Lower leg skin (tissue), 4 donors: ENCODE measurements at places on chromosomes 5 and 9. TPM values are rescaled to one million over a fixed set of nuclear protein-coding genes. Genes with fewer than 3 reads are reported as not detected.

DNA sequence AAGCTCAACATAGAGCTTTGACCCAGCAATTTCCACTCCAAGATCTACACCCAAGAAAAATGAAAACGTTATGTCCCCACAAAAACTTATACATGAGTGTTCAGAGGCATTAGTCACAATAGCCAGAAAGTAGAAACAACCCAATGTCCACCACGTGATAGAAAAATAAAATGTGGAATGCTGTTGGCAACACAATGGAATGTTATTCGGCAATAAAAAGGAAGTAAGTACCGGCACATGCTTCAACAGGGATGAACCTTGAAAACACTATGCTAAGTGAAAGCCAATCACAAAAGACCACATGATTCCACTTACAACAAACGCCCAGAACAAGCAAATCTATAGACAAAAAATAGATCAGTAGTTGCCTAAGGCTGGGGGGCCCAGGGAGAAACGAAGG, 6.0 kb downstream of the UBQLN1 start:
- DNase-seq, result no peak

DNA sequence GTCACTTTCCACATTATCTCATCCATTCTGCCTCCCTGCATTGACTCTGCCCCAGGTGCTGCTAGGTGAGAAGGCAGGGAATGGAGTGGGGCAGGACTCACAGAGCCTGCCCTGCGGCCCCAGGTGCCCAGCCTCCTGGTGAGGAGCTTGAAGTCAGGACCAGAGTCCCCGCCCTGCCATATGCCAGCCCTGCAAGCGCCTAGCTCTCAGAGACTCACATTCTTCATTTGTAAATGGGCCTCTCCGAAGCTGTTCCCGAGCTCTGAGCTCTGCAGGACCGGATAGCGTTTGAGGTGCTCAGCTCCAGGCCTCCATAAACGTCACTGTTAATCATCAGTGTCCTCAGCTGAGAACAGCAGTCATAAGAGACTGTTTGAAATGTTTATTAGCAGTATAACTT, 75.1 kb upstream of the STXBP1 start:
- DNase-seq, result no peak

DNA sequence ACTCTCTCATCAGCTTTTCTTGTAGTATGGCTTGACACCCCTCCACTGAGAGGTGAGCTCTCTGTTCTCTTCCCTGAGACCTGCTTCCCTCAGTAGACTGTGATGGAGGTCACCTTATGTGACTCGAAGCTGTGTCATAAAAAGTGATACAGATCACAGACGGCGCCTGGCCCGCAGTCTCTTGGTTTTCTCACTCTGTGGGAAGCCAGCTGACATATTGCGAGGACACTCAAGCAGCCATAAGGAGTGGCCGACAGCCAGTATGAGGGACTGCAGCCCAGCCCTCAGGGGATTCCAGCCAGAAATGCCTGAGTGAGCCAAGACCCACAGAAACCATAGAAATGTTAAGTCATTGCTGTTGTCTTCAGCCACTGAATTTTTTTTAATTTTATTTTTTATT, 38.0 kb downstream of the GADD45G start:
- DNase-seq, result no peak

DNA sequence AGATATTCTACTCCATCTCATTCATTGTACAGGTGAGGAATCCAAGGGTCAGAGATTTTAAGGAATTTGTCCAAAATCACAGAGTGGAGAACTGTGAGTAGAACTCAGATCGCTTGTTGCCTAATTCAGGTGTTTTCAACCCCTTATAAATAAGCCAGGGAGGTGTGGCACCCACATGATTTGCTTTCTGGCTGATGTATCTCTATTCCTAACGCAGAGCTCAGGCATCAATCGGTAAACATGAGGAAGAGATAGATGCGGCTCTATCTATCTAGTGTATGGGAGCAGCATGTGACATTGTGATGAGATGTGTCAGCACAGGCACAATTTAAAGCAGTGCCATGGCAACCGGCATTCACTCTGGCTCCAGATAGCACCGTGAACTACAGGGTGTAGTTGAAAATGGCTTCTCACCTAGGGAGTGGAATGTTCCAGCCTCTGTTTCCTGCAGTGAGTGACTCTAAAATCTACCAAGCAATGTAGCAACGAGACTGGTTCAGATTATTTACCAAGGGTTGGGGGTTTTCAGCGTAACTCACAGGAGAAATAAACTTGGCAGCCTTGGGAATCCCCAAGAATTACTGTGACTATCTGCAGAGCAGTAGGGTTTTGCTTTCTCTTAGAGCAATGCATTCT, 53.4 kb upstream of the SUB1 start:
- DNase-seq, result peak; percentile 80

DNA sequence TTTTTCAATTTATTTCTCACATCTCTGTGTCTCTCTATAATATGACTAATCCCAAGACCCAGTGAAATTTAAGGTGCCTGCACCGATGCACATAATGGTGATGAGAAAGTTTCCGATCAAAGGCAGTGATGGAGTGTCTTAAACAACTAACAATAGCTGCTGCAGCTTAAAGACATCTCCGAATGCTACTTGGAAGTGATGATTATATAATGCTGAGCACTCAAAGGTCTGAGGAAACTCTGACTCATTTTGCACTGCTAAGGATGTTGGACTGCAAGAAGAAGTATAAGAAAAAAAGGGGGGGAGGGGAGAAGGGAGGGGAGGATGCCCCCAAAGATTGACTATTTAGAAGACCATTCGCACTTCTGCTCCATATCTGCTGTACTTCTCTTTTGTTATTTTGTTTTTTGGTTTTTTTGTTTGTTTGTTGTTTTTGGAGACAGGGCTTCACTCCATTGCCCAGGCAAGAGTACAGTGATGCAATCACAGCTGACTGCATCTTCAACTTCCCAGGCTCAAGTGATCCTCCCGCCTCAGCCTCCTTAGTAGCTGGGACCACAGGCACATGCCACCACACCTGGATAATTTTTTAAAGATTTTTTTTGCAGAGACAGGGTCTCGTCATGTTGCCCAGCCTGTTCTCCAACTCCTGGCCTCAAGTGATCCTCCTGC, 192.2 kb downstream of the HSD17B3 start:
- DNase-seq, result no peak

GRCh38 chr5:113048931-113049330, 72.3 kb downstream of the DCP2 start:
- no peak for DNase-seq

- DNase-seq, result no peak
These were observed 19.1 kb downstream of the HMCN2 start for GRCh38 chr9:130284690-130285089.

DNA sequence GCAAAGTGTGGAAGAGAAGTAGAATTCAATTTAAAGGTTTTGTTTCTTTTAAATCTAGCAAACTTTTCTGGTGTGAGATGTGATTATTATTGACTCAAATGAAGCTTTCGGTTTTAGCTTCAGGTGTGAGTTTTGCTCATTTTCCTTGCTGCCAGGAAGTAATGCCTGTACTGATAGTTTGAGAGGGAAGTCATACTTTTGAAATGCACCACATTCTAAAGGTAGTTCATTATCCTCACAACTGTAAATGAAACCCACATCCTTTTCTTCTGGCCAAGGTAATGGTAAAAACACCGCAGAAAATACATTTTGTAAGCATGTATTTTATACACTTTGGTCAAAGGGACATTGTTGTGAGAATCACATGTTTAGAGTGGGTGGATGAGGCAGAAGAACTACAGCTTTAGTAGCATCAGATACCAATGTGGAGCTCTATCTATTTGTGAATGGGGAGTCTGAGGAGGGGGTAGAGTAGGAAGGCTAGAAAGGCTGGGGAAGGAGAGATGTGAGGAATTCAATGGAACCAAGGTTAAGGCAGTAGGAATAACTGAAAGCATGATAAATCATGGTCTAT, 167.0 kb upstream of the CDKN2B start:
- no peak for DNase-seq

DNA sequence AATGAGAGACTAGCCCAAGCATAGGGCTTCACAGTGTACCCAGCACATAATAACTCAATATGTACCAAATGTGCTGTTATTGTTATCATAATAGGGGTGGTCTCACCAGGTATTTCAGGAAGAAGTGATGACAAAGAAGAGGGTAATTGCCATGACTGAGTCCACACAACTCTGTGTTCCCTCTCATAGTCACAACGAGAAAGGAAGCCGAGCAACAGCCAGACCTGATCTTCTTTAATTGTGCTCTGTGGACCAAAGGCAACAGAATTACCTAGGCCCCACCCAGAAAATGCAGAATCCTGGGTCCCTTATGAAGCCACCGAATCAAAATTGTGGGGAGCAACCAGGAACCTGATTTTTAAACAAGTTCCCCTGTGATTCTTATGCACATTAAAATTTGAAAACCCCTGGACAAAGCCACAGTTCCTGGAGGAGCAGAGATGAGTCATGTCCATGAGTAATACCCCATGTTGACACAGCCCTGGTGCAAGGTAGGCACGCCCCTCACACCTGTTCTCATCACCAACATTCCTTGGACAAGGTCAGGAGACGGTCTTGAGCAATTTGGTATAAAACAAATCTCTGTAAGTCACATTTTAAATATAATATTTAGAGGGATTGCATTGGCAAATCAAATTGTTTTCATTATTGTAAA, 5.2 kb downstream of the FGF1 start:
- DNase-seq, result peak; percentile 49

DNA sequence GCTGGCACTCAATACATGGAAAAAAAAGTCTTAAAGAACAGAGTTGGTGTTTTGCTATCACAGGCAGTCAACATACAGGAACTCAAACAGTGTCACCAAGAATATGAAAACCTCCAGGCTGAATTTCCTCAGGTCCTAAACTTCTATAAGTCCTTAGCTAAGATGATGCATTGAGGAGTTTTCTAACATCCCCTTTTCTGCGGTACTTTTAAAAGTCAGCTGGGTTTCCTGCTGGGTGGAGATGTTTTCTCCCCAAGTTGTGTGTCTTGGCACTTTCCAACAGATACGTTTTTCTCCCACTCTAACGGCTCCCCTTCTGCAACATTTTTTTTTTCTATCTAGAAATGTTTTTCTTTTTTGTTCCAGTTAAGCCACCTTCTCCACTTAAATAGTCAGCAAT, 244.8 kb upstream of the HAPLN1 start:
- DNase-seq, result no peak

GRCh38 chr9:136853596-136854112, 1.5 kb downstream of the MAMDC4 start:
- no peak for DNase-seq

DNA sequence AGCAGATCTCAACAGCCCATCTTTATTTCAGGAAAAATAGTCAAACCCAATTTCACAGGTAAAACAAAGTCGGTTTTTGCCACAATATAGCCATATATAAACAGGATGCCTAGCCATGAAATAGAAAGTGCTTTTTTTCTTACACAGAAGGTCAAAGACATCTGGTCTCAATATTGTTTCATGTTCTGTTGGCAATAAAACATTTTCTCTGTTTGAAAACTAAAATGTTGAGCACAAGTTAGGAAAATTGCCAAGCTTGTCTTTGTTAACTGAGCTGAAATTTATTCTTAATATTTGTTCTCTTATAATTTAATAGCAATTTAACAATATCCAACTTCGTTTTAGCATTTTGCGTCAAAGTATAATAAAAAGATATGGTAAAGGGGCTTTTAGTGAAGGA, 673.4 kb downstream of the DTWD2 start:
- no peak for DNase-seq

DNA sequence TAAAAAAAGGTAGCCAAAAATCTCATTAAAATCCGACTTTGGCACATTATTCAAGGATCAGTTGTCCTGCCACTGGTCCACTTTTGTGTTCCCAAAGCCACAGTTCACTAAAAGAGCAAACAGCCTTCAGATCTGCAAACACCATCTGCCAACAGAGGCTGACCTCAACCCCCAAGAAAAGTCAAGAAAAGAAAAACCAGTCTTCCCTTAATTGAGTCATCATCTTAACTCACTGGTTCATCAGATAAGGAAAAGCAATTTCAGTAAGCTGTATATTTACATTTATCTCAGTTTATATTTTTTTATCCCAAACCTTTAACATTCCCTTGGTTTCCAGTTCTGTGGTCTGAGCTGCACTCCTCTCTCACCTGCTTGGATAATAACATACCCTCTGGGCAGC, 21.2 kb downstream of the RASEF start:
- no peak for DNase-seq

- DNase-seq, result peak; percentile 11
These were observed 61.7 kb downstream of the MRPL36 start for GRCh38 chr5:1737790-1738405.

Gene RBM27
- total RNA-seq, result 20.7 TPM

Gene SPATA31E1
- total RNA-seq, result not detected

Gene SPDL1
- total RNA-seq, result 12.4 TPM

Gene SPINK13
- not detected for total RNA-seq

Gene SLC25A2
- not detected for total RNA-seq

Gene P4HA2
- 40.5 TPM for total RNA-seq

Gene MAT2B
- 41.2 TPM for total RNA-seq

Gene SAPCD2
- 25.6 TPM for total RNA-seq

Gene UNC5A
- not detected for total RNA-seq
